ENCODE measurements at places on chromosomes 12 and 14. TPM values are rescaled to one million over a fixed set of nuclear protein-coding genes. Genes with fewer than 3 reads are reported as not detected.

KRT82 gene
- not detected for total RNA-seq

CCDC38 gene
- total RNA-seq, result not detected

PHLDA1 gene
- 11.8 TPM for total RNA-seq

PROX2 gene
- not detected for total RNA-seq

DBX2 gene
- total RNA-seq, result not detected

SFSWAP gene
- 15.8 TPM for total RNA-seq

CCDC197 gene
- not detected for total RNA-seq

RTL1 gene
- total RNA-seq, result not detected

TAS2R42 gene
- total RNA-seq, result not detected

- DNase-seq, result no peak
Measured at GRCh38 chr14:70021548-70022220, 142.5 kb downstream of the SMOC1 start.

GRCh38 chr12:85280165-85280983, at the start of gene ALX1:
Gene ALX1 (plus strand): TSS chr12:85280220. CDS start chr12:85280262, 42 bp downstream.
- DNase-seq, result no peak

GRCh38 chr14:37124614-37125013, 47.8 kb downstream of the SLC25A21 start:
- no peak for DNase-seq

GRCh38 chr12:8644345-8645248, 18.0 kb downstream of the MFAP5 start:
- no peak for DNase-seq

DNA sequence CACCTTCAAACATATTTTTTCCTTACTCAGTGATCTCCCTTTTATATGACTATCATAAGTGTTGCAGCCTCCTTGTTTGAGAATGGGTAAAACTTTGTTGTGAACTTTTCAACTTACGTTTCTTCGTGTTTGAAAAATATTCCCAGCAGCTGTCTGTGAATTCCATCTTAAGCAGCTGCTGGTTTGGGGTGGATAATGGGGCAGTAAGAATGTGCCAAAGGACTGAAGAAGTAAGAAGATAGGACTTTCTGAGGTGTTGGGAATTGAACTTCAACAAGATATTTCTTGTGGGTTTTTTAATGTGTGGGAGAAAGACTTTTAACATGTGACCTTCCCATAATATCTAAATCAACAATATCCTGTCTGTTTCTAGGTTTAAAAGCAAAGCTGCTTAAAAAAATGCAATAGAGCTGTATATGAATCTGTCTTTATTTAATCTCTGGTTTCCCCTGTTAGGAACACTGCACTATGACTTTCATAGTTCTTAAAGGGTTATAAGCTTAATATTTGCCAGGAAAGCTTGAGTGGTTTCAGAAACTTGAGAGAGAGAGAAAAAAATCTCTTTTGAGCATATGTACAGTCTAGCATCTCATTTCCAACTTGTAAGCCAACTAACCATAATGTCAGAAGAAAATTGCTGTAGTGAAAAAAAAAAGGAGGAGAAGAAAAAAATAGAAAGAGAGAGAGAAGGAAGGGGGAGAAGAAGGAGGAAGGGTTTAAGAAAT, 1659.2 kb upstream of the FLRT2 start:
- no peak for DNase-seq

- DNase-seq, result no peak
Measured at GRCh38 chr12:32201096-32201495, 94.4 kb downstream of the BICD1 start.

DNA sequence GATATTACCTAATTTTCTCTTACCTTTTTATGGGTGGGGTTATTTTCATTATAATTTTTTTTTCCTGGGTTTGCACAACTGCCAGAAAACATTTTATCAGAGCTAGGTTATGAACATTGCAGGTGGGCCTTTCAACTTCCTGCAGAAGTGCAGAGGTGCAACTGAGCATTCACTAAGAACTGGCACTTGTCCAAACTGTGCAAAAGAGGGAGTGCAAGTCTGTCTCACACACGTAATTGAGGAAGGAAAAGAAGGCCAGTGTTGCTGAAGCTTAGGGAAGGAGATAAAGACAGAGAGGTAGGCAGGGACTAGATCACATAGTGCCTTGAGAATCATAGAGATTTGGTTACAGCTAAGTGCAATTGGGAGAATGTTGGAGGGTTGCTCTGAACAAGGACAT, 14.1 kb upstream of the AMN1 start:
- DNase-seq, result no peak

DNA sequence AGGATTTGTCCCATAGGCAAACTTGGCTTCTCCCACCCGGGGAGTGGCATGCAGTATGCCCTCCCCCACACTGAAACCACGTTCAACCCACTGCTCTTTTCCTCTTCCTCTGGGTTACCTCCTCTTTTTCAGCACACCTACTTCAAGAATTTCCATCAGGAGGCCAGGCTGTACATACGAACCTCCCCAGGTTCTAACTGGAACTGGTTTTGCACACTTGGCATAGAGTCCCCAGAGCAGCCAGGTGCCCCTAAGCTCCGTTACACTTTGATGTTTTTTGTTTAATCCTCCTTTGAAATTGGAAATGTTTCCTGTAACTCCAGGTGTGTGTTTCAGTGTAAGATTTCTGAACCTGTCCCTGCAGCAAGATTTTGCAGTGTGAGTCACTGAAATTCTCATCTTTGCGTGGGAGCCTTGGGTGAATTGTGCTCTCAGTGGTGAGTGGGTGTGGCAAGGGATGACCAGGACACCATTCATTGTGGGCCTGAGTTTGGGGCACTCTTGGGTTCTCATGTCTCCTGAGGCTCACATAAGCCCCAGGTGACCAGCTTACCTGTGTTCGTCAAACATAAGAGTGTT, 18.2 kb downstream of the CD9 start:
- DNase-seq, result no peak

- no peak for DNase-seq
Measured at GRCh38 chr14:81474148-81474492, 59.5 kb downstream of the SEL1L start.

DNA sequence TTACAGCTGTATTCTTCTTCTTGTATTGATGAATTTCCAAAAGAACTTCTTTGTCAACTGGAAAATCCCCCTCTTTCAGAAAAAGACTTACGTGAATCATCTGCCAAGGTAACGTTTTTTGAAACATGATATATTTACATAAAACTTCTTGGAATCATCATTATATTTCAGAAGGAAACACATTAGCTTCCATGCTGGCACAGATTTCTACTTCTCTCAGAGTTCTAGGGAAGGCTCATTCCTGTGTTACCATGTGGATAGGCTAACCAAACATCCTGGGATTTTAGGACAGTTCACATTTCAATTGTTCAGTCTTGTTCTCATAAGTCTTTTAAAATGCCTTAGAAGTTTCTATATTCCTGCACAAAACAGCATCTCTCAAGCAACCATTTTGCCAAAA, 120.3 kb upstream of the NEDD1 start:
- DNase-seq, result no peak

GRCh38 chr12:119014368-119014767, 33.0 kb downstream of the SRRM4 start:
- no peak for DNase-seq

GRCh38 chr12:19967431-19967830, 400.9 kb upstream of the PDE3A start:
- DNase-seq, result no peak

DNA sequence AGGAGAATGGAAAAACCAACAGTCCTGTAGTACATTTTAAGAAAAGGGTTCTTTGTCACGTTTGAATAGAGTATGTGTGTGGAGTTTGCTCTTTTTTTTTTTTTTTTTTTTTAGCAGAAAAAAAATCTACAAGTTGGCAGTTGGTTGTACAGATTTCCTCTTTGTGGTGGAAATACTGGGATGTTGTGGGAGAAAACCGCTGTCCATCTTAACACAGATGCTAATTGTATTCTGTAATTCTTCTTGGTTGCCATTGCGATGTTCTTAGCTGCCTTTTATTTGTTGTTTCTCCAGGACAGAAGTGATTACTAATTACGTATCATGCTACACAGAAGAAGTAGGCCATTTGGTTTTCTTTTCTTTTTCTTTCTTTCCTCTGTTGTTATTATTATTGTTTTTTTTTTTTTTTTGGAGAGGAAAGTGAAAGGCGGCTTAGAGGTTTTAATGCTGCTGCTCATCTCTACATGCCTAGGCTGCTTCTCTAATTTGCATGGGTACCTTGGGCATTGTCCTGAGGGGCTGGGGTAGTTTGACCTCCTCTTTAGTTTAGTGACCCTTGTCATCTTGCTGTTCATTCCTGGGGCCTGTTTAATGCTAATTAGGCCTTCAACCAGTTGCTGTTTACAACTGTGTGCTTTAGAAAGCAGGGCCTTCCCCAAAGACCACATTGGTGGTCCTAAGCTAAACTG, 94.7 kb downstream of the TMTC2 start:
- no peak for DNase-seq

DNA sequence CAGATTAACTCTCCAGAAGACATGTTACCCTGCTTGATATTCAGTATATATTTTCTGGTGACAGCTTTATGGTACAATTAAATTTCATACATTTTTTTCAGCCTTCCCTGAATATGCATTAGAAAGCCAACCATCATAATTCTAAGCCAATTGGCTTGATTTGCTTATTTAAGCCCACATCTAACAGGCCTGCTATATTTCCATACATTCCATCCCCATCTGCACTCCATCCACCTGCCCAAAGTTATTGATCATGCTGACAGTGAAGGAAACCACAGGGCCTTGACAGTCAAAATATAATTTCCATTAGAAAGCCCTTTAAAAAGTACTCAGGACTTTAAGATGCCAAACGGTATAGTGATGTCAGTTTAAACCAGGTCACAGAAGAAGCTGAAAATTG, 164.3 kb downstream of the GXYLT1 start:
- no peak for DNase-seq

DNA sequence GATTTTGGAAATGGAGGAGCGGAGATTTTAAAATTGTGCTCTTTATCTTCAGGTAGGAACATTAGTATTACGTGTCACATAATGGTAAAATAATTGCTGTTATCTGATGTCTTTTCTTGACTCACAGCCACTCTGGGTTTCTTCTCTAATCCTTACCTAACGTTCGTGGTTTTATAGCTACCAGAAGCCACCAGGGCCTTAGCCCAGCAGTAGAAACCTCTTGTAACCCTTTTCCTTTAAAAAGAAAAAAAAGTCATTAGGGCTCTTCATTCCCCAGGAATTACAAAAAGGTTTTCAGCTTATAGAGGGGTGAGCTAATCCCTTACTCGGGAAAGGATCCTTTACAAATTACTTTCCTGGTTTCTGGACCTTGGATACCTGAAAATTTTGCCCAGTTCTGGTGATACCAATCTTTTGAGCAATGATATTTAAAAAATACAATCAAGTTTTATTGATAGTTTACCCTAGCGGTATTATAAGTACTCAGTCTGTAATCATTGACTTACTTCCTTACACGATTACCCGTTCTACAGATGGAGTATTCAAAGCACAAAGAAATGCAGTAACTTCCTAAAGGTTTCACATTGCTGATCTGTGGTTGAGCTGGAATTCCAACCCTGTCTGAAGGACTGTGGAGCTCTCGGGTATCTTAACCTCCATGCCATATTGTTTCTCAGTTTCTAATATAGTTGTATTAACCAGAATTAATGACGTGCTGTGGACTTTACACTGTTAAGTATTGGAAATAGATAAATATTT, 1.6 kb downstream of the GABARAPL1 start:
- no peak for DNase-seq

GRCh38 chr14:74723134-74723533, 10.2 kb downstream of the FCF1 start:
- no peak for DNase-seq

- DNase-seq, result peak; percentile 79
Measured at GRCh38 chr12:121580959-121581685, at the start of gene KDM2B. Gene KDM2B (minus strand): TSS chr12:121581023. CDS start chr12:121580911, 112 bp downstream.

DNA sequence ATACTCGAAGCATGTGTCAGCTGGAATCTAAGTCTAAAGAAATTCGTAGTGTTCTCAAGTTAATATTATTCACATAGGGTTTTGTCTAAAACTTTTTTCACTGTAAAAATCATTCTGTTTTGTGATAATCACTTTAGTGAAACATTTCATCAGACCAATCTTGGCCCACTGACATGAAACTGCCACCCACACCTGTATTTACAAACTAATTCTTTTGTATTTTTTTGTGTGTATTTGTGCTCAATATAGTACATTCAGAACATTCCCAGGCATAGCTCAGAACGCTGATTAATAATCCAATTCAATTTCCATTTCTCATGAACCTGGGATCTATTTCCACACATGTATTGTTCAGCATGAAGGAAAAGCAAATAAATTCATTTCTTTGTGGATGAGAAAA, 191.7 kb downstream of the RASSF9 start:
- no peak for DNase-seq

DNA sequence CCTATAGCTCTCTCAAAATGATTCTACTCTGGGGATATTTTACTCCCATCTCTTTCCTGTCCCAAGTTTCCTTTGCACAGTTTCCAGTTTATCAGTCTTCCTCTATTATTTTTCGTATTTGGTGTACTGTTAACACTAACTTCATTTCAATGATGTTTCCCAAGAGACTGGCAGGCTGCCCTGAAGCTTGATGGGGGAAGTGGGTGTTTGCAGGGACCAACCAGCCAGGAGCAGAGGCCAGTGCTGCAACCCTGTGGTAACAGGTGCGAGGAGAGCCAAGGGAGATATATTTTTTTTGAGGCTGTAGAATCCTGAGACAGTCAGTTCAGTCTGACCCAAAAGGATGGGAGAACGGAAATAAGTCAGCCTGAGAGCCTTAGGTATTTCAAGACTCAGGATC, 11.8 kb upstream of the CEBPE start:
- DNase-seq, result no peak

GRCh38 chr12:24705216-24705615, 243.7 kb downstream of the BCAT1 start:
- no peak for DNase-seq

- DNase-seq, result no peak
Measured at GRCh38 chr12:64175254-64175945, 46.7 kb downstream of the KICS2 start.

- DNase-seq, result no peak
Measured at GRCh38 chr12:55743406-55744339, 751 bp downstream of the GDF11 start.

GRCh38 chr14:91963465-91963864, 16.0 kb upstream of the FBLN5 start:
- no peak for DNase-seq

- DNase-seq, result peak; percentile 56
Measured at GRCh38 chr14:105136401-105137322, 31.9 kb downstream of the JAG2 start.

GRCh38 chr12:93319523-93320050, 58.1 kb upstream of the NUDT4 start:
- DNase-seq, result no peak

- no peak for DNase-seq
Measured at GRCh38 chr12:124788936-124789555, 74.6 kb downstream of the SCARB1 start.

All from ascending aorta (tissue), 2 donors.